ENCODE measurements at places on chromosomes 11 and 22.

DNA sequence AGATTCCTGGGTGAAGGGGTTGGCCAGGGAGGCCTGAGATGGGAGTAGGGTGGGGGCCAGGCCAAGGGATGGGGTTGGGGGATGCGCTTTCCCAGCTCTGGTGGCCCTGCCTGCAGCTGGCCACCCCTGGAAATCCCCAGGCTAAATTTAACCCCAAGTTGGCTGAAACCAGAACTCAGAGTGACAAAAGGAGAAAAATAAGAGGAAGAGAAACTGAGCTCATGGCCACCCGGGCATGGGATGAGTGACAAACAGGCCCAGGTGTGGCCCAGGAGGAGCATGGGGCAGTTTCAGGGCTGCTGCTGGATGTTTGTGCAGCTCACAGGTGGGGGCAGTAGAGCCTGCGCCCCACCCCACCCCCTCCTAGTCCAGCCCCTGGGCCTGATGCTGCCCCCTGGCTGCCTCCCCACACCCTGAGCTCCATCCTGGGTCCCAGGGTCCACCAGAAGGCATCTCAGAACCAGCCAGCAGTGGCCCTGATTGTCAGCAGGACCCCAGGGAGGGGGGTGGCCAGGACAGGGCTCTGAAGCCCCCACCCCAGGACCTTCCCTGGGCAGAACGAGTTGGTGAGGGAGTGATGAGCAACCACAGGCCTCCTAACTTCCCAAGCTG, 48.0 kb downstream of the IGLL5 start:
- no peak for DNase-seq

DNA sequence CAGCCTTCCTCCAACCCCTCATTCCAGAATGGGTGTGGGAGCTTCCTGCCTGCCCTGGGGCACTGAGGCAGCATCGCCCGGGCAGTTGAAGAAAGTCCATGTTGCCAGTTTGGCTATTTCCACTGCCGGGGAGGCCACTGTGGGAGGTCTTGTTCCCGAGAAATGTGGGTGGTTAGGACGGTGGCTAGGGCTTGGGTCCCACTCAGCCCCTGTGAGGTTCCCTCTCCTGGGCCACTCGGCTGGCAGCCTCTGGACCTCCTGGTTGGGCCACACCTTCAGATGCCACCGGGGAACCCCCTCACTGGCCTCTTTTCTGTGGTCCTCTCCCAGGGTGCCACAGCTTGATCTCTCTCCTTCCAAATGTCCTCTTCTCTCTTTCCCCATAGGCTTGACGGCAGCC, 5.1 kb upstream of the PPP6R3 start:
- no peak for DNase-seq

GRCh38 chr11:117691516-117691915, 105.5 kb downstream of the DSCAML1 start:
- DNase-seq = no peak

DNA sequence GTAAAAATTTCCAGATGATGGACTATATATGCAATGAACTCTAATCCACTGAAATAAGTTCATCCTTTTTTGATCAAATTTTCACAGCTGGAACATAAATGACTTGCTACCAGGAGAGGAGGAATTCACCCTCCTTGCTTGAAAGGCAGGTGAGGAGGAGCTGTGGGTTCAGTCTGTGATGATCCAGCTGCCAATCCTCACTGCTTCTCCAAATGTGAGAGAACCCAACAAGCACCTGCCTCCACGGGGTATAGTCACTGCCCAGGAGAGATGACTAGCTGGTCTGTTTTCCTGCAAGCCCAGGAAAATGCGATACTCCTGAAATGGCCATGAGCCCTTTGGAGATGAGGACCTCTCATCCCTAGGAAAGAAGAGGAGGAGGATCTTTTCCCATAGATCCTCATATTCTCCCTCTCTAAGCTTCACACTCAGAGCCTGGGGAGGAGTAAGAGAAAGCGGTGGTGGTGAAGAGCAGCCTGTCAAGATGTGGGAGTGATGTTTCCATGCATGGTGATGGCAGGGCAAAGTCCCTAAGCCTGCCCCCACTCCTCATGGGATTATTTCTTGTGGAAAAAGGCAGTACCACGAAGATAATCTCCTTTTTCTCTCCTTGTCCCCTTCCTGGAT, 77.9 kb upstream of the USP47 start:
- no peak for DNase-seq

- DNase-seq = no peak
These were observed 1068.0 kb downstream of the NTM start for GRCh38 chr11:132438418-132438817.

DNA sequence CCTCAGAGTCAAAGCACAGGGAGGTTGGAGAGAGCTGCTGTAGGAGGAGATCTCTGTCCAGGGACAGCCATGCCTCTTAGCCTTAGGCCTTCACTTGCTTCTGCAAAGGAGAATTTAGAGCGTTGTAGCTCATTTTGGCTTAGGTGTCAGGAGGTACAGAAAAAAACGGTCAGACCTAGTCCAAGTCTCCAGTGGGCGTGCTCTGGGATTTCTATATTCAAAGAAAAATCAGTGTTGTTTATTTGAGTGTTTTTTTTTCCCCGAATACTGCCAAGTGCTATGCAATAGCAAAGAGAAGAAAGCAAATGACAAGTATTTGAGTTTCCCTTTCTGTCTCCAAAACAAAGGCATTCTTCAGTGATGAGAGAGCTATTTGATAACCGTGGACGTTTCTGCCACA, 22.7 kb upstream of the OPCML start:
- DNase-seq = no peak

Data from activated T-helper 1 cell treated with anti-CD3 and anti-CD28 coated beads, Interleukin-2, amount 50 U/mL, for 16 hours (primary cell).